ENCODE measurements at places on chromosomes 1 and 21. TPM values are rescaled to one million over a fixed set of nuclear protein-coding genes. Genes with fewer than 3 reads are reported as not detected.

Gene PTPRC
- 0.79 TPM for total RNA-seq

Gene SH2D1B
- not detected for total RNA-seq

- DNase-seq: no peak
These were observed 77.8 kb downstream of the SLC44A5 start for GRCh38 chr1:75533085-75533484.

Gene KRTAP19-1
- total RNA-seq: not detected

- no peak for DNase-seq
These were observed 2.2 kb downstream of the SCYL3 start for GRCh38 chr1:169891539-169891885.

DNA sequence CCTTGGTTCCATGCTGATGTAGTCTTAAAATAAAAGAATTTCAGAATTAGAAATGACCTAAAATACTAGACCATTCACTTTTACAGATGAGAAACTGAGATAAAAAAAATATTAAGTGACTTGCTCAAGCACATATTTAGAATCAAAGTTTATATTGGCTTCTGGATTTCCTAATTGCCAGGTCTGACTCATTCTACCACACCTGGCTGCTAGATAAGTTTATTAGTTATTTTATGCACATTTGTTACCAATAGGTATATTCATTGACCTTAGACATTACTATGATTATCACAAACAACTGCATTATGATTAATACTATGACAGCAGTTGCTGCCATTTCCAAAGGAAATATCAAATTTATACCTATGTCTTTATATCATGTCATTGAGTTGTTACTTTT is 497.5 kb downstream of the RWDD3 start:
- no peak for DNase-seq
